ENCODE measurements at places on chromosomes 11 and 22. TPM values are rescaled to one million over a fixed set of nuclear protein-coding genes. Genes with fewer than 3 reads are reported as not detected.

GRCh38 chr11:46203746-46204145, 73.7 kb upstream of the CREB3L1 start:
- no peak for DNase-seq

DNA sequence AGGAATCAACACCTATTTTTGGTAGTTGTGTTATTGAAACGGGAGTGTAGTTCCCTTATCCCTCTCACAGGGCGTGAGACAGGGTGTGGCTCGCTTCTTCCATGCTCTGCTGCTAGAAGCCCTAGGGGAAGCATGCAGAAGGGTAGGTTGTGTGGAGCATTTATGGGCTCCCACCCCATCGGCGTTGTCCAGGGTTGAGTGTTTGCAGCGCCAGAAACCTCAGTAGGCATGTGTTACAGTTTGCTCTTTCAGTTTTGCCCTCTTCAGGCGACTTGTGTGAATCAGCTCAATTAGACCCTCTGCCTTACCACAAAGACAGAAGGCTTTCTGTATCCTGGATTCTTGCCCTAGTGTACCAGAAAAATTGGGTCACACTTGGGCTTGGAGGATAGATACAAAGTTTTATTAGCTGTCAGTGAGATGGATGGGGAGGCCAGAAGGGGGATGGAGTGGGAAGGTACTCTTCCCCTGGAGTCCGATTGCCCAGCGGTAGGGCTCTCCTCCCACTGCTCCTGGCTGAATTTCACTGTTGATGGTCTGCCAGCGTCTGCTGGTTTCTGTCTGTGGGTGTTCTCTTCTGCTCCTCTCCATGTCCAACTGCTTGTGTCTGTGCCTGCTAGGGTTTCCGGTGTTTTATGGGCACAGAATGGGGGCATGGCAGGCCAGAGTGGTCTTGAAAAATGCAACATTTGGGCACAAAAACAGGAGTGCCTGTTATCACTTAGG, 358.3 kb upstream of the CTSC start:
- no peak for DNase-seq

TBX10 gene
- not detected for total RNA-seq

CCDC116 gene
- total RNA-seq = not detected

CARD18 gene
- total RNA-seq = not detected

DNA sequence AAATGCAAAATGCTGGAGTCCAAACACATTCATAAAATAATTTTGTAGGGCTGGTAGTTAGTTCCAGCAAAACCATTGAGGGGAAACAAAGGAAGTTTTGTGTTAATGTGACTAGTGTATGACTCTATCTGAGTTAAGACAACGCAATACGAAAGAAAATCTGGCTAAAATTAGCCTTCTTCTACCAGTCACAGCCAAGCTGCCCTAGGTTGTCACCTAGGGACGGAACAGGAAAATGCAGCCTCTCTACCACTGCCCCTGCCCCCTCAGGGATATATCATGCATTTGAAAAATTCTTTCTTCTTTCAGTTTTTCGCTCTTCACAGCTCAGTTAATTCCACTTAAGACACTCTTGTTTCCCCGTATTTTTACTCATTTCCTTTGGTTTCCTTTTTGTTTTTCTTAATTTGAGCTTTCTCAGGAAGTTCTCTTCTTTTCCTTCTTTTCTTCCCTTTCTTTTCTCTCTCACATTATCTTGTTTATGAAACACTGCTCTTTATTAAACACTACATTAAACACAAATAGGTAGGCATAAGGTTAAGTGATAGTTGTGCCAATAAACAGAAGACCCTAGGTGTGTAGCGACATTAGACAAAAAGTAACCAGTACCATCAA, 30.6 kb downstream of the KIRREL3 start:
- peak; percentile 31 for DNase-seq

PLXNB2 gene
- total RNA-seq = 65.6 TPM

DNA sequence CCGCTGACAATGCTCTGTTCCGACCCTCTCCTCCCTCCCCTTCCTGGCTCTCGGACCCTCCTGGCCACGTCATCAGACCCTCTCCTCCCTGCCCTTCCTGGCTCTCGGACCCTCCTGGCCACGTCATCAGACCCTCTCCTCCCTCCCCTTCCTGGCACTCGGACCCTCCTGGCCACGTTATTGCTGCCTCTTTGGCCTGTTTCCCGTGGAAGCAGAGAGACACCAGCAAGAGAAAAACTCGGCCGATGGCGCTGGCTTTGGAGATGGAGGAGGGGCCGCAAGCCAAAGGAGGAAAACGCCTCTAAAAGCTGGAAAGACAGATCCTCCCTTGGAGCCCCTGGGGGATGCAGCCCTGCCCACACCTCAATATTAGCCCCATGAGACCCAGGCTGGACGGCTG, 463.3 kb downstream of the BRD1 start:
- no peak for DNase-seq

SHISA8 gene
- not detected for total RNA-seq

DNA sequence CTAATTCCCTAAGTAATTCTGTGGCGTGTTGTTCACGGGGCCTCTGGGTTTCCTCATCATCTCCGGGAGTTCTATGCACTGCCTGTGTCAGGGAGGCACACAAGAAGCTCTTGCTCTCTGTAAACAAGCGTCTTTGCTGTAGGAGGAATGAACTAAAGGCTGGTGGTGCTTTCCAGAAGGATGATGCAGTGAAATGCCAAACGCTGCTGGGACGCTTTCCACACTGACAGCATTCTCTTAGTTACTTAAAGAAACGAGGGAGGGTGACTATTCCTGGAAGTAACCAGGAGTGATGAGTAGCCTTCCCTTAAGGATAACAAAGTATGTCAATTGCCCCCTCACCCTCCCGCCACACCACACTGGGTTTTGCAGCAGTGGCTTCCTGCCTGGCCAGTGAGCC, 38.5 kb upstream of the NUP50 start:
- DNase-seq = peak; percentile 53

DNA sequence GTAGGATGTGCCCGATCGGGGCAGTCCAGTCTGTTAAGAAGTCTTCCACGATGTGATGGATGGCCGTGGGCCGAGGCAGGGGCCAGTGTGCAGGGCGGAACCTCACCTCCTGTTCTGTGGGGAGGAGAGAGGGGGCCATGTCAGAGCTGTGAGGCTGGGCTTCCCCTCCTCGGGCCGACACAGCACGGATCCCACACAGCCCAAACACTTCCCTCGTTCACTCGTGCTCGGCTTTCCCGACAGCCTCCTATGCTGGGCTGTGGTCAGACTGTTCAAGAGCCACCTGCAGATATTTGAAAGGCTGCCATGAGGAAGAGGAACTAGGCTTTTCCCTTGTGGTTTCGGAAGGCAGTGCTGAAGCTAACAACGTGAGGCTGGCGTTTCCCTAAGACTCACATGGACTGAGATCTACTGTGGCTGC, 12.3 kb upstream of the TXN2 start:
- no peak for DNase-seq

DNA sequence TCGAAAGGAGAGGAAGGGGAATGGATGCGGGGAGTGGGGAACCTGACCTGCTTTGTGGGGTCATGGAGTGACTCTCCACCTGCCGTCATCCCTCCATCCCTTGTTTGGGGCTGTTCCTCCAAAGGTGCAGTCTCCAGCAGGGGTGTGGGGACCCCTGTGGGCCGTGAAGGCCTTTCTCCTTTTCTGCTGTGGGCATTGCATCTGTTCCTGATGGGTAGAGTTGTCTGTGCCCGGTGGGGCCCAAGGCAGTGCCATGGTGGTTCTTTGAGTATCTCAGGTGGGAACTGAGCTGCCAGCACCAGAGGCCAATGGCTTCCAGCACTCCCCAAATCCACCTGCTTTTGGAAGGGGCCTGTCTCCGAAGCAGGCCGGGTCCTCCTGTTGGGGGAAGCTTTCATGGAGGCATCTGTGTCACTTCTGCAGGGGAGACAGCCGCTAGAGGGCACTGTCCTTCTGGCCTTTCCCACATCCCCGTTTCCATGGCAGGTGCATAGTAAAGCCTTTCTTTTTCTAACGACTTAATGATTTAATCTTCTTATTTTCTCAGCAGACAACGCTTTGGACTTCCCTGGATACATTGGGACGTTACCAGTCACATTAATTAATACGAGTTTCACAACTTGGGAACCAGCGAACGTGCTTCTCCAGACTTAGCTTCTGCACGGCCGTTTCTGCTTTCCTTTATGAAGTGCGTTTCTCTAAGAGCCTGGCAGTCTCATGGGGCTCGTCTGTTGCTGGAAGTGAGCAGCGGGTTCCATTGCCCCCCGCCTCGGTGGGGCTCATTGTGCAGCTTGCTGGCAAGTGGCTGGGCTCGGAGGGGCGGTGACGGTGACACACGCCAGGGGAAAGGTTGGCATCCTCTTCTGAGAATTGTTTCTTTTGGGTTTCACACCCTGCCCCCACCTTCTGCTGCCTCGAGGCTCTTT, 57.1 kb downstream of the PARVB start:
- DNase-seq = peak; percentile 47

Measured in MG63 (cell line).